RKO (cell line): ENCODE measurements at places on chromosomes 16 and 17.

- DNase-seq: no peak
Observed at GRCh38 chr16:27770271-27771196, 220.6 kb downstream of the KATNIP start.

DNA sequence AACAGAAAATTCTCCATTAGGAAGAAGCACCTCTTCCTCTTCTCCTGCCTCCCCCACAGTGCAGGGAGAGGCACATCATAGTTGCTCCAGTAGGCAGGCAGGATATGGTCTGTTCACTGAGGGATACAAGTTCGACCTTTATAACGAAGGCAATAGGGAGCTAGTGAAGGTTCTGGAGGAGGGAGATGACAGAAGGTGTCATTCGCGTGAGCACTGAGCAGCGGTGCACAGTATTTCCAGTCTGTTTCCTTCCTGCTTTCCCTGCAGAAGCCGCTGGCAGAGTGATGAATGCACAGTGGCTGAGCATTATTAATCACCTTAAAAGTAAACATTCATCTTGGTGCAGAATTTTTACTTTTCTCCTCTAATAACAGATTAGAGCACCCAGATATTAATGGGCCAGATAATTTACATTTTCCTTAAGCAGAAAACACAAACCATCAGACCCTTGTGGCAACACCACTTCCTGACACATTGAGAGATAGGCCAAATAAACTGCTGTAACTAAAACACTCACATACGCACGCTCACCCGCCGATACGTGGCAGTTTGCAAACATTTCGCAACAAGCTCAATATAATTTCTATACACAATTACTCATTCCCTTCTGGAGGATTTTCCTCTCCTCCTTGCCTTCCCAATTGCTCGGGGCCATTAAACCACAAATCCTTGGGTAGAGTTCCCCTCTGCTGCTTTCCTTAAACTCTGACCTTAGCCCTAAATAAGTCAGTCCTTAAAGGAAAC, 69.5 kb downstream of the AIPL1 start:
- DNase-seq: no peak

DNA sequence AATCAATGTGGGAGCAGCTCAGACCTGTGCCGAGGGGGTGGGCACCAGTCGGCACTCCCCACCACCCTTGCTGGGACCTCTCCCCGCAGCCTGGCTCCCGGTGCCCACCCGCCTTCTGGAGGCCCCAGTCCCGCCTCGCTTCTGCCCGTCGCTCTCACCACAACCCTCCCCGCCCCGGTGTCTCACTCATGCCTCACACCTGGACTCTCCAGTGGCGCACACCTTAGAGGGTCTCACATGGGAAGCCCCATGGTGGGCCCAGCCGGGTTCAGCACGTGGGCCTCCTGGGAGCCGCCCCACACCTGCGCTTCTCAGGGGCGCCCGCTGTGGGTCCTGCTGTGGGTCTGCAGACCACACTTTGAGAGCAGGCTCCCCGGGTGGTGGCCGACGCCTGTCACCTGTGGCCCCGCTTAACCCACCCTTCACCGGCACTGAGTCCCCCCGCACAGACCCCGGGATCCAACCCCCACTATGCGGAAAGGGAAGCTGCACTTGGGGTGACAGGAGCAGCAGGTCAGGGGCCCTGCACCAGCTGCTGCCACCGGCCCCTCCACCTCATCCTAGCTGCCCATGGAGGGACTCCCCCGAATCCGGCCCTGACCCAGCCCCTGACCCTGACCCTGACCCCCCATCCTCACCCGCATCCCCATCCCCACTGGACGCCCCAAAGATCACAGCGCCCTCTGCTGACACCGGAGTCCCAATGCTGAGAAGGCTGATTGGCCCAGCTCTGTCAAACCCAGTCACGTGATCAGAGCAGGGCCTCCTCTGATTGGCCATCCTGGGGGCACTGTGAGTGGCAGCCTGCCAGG, 27.4 kb upstream of the SLC38A10 start:
- DNase-seq: peak; percentile 40

- DNase-seq: no peak
Observed at GRCh38 chr17:47866941-47867340, 16.0 kb upstream of the SP6 start.
